Stimulated activated CD4-positive, alpha-beta T cell treated with anti-CD3 and anti-CD28 coated beads, Interleukin-1b, Interleukin-23, amount 100 ng/mL, for 24 hours (primary cell): ENCODE measurements at places on chromosomes 11 and 22.

DNA sequence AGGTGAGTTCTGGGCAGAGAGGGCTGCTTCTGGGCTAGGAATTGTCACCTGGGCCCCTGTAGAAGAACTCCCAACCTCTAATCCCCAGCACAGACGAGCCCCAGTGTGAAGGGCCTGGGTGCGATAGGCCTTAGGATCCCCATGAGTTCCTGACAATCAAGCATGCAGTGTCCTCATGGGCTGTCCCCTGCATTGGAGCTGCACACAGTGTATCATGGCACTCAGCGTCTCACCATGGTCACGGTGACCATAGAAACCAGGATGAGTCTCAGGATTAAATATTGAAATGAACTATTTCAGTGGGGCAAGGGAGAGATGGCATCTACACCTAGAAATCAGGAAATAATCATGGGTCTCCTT lies 292 bp downstream of the SCGB2A1 start:
- no peak for DNase-seq

DNA sequence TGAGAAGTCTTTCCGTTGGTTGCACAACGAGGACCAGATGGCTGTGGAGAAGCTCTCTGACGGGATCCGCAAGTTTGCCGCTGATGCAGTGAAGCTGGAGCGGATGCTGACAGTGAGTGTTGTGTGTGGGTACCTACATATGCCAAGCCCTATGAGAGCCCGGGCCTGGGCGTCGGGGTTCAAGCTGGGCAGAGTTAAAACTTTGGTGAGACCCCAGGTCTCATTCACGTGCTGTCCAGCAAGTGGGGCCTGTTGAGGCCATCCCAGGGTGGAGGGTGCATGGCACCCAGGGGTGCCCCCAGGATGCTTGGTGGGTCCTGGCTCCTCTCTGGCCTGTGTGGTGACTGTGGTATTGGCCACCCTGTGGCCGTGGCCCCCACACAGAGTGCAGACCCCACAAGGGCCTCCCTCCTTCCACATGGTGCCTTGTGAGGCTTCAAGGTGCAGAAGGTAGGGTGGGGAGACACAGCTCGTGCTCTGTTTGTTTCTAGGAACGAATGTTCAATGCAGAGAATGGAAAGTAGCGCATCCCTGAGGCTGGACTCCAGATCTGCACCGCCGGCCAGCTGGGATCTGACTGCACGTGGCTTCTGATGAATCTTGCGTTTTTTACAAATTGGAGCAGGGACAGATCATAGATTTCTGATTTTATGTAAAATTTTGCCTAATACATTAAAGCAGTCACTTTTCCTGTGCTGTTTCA lies 12.8 kb downstream of the GATD1 start:
- DNase-seq: no peak

DNA sequence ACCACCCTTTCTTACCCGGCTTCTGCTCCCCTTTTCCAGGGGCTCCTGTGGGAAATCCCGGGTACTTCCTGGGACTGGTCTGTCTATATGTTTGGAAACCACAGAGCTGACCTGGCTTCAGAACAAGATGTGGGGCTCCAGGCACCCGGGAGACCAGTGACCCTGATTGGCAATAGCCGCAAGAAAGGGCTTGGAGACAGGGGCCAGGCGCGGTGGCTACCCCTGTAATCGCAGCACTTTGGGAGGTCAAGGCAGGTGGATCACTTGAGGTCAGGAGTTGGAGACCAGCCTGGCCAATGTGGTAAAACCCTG lies 3.2 kb upstream of the NEAT1 start:
- no peak for DNase-seq

- no peak for DNase-seq
Observed at GRCh38 chr22:46018859-46019258, 41.9 kb upstream of the WNT7B start.

DNA sequence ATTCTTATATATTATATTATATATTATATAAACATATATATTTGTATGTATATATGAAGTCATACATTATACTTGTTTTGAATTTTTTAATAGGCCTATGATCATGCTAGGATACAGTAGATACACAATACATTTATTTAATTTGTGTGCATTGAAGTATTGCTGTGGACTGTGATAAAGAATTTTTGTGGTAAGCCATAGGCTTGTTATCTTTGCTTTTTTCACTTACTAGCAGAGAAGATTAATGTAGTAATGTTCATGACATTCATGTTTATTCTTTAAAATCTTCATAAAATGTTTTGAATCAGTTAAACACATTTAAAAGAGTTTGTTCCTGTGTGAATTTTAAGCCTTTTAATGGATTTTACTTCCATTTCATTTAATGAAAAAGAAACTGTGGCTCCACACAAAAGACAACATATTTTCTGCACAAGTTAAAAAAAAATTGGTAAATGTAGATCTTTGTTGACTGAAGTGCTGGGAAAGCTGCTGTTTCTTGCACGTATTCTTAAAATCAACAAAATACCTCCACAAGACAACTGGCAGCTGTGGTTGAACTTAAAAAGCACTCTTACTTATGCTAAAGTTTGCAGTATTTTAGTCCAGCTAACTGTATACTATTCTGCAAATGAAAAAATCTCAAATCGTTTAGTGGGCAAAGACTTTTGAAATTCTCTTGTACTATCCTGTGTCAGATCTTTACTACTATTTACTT lies 156.2 kb downstream of the TMEM135 start:
- no peak for DNase-seq

- no peak for DNase-seq
Observed at GRCh38 chr11:46049325-46049897, 71.8 kb downstream of the PHF21A start.

DNA sequence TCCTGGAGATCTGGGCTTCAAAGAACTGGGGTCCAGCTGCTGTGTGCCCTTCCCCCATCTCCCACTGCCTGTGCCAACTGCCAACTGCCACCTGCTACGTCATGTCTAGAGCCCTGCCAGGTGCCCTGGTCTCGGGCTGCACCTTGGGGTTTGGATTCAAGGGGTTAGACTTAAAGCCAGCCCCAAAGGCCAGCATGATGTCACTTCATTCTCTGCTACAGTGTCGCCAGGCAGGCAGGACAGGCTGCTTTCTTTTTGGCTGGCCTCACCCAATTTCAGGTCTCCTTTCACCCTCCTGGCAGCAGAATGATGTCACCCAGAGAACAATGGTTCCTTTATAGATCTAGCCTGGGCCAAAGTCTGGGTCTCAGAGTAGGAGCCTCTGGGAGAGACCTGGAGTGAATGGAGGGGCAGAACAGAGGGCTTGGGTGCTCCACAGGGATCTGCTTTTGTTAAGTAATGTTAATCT lies 79.5 kb upstream of the CRYBB3 start:
- DNase-seq: no peak

- no peak for DNase-seq
Observed at GRCh38 chr11:75502138-75502537, 23.6 kb downstream of the GDPD5 start.

- no peak for DNase-seq
Observed at GRCh38 chr11:11582011-11582701, 39.6 kb downstream of the GALNT18 start.

- DNase-seq: no peak
Observed at GRCh38 chr11:125335106-125335505, 161.0 kb downstream of the FEZ1 start.

- DNase-seq: no peak
Observed at GRCh38 chr11:27672836-27673464, 27.3 kb downstream of the BDNF start.

GRCh38 chr11:64409278-64409677 lies 50.3 kb downstream of the RPS6KA4 start:
- no peak for DNase-seq

GRCh38 chr11:73175551-73176144 lies 33.5 kb upstream of the FCHSD2 start:
- no peak for DNase-seq

GRCh38 chr11:115912484-115912945 lies 408.3 kb upstream of the CADM1 start:
- DNase-seq: no peak

DNA sequence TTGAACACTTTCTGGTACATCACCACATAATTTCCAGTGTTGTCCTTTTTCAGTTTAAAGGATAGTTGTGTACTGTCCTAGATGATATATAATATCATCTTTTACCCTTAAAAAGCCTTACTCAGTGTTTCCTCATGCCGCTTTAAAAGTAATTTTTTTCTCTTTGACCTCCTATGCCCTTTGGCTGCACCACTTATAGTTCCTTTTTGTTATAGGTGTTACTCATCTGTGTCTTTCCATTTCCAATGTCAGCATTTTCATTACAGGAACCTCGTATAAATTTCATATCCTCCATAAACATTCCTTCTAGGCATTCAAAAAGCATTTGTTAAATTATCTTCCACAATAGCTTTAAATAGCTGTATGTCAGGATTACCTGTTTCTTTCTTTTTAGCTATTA lies 40.8 kb downstream of the USP47 start:
- no peak for DNase-seq

DNA sequence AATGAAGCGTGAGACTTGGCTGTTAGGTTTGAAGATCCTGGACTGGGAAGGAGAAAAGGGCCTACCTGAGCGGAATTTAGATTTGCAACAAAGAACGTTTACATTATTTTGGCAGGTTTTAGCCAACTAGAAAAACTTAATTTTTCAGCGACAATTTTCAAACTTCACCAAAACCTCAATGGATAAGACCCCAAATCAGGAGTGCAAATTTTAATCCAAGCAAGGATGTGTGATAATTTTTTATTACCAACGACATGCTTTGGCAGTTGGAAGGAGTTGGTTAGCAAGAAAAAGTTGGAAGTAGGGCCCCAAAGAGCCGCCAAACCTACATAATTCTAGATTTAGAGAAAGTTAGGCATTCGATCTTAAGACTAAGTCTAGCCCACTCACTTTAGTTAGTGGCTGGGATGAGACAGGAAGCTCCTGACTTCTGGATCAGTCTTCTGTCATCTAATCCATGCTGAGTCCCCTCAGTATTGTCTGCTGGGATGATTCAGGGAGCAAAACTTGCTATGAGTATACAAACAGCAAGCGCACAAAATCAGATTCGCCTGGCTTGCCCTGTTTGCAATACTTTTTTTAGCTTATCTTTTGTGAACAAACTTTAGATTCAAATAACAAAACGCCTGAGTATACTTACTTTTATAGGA lies 787 bp upstream of the RDX start:
- DNase-seq: no peak

GRCh38 chr11:104918113-104918824 lies 20.0 kb upstream of the CASP12 start:
- DNase-seq: no peak

DNA sequence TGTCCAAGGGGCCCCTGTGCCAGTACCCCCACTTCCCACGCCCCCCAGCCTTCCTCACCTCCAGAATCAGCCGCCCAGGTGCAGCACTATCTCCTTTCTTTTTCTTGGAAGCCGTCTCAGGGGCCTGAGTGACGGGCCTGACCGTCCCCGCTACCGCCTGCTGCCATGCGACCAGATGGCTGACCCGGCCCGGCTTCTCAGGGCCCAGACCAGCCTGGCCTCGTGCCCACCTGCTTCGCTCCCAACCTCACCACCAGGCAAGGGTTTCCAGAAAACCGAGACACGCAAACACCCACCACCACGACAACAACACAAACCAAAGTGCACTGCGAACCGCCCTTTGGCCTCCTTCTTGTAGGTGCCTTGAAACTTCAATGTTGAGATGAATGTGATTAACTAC lies 39.1 kb downstream of the MACROD1 start:
- DNase-seq: no peak

- DNase-seq: no peak
Observed at GRCh38 chr11:45041596-45041995, 90.9 kb upstream of the TP53I11 start.

GRCh38 chr11:36090356-36091109 lies 146.7 kb downstream of the LDLRAD3 start:
- no peak for DNase-seq

DNA sequence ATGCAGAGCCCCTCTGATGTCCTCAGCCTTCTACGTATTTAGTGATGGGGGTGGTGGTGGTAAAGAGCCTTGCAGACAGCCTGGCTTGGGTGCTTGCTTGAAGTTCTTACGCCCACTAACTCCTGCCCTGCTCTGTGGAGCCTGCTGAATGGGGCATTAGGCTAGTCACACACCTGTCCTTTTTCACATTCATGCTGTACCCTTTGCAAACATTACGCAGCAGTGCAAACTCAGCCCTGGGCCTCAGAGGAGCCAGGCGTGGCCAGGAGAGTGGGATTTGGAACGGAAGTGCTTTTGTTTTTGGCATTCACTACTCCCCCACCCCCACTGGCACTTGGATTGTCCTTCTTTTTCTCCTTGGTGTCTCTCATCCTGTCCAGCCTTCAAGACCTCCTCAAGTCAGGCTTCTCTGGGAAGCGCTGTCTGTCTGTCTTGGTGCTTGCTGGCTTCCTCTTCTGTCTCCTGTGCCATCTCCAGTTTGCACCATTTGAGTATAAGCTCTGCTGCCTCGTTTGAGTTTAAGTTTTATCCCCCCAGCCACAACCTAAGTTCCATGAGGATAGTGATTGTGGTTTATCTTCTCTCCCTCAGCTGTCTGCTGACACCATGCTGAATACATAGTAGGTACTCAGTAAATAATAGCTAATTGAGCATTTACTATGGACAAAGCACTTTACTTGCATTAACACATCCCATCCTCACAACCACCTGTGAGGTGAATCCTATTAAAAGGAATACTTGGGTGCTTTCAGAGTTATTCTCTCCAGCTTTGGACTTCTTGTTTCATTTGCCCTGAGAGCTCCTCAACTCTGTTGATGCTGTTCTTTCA lies 26.7 kb downstream of the ZBTB16 start:
- no peak for DNase-seq

DNA sequence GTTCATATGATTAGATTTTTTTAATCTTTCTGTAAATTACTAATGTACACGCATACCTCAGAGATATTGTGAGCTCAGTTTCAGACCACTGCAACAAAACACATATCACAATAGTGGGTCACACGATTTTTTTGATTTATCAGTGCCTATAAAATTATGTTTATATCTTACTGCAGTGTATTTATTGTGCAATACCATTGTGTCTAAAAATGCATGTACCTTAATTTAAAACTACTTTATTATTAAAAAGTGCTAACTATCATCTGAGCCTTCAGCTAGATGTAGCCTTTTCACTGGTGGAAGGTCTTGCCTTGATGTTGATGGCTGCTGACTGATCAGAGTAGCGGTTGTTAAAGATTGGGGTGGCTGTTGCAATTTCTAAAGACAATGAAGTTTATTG lies 918.8 kb upstream of the CHORDC1 start:
- DNase-seq: no peak

GRCh38 chr22:43749473-43749872 lies 62.6 kb downstream of the EFCAB6 start:
- no peak for DNase-seq

DNA sequence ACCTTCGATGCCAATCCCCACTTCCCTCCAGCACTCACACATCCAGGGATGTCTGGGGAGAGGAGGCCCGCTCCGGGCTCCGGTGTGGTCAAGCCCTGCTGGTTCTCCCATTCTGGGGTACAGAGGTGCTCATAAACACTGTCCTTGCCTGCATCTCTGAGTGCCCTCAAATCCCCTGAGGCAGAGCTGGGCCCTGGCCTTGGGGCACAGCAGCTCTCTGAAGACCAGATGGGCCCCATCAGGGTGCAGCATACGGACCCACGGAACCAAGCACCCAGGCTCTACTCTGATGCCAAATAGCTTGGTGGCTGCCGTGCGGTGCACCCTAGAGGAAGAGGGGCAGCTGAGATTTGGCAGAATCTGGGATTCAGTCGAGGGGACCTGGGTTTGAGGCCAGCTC lies 35.7 kb upstream of the NNMT start:
- no peak for DNase-seq
